ENCODE measurements at places on chromosomes 1 and 21. TPM values are rescaled to one million over a fixed set of nuclear protein-coding genes. Genes with fewer than 3 reads are reported as not detected.

SELENBP1 gene
- 20.5 TPM for total RNA-seq

- H3K4me1 ChIP-seq, result no peaks in the 10 kb centered on the region
- no peaks in the 10 kb centered on the region for H3K27me3 ChIP-seq
- H3K4me3 ChIP-seq, result no peak overlapping the region
Observed at GRCh38 chr1:168031627-168032026, 94.8 kb upstream of the MPC2 start.

GRCh38 chr1:243792891-243793290 lies 57.2 kb downstream of the AKT3 start:
- DNase-seq, result no peak
- H3K27me3 ChIP-seq, result no peaks in the 10 kb centered on the region

LCE1B gene
- total RNA-seq, result not detected

GRCh38 chr1:165844114-165844798 lies 16.8 kb downstream of the UCK2 start:
- no peak overlapping the region for H3K27ac ChIP-seq
- H3K27me3 ChIP-seq, result no peaks in the 10 kb centered on the region
- DNase-seq, result no peak
- H3K36me3 ChIP-seq, result peaks cover 8% of the 10 kb centered on the region

DNA sequence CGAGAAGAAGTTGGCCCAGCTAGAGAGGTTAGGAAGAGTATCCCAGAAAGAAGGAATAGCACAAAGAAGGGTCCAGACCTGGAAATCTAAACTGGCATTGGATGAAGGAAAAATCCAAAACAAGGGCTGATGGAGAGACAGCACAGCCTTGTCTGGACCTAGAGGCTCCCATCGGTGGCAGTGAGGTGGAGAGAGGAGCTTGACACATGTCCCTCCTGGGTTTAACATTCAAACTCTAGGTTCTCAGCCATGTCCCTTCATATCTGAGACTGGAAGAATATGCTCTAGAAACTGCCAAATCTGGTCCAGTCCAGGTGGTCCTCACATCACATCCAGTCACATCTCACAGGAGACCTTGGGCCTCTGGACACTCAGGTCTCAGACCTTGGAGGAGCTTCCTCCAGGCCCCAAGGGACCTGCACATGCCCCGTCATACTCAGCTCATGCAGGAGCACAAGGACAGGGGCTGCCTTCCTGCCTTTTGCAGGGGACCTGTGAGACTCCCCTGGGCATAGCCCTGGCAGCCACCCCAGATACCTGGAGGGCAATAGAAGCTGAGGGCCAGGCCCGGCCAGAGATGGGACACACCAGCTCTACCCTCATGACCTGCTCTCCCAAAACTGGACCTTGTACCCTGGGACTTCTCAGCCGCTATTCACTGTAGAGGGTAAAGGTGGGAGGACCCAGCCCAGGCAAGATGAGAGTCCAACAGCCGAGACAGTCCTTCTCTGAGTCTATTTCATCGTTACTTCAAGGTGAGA lies 7.5 kb downstream of the TMEM125 start:
- H3K27me3 ChIP-seq, result no peaks in the 10 kb centered on the region
- H3K27ac ChIP-seq, result peak overlapping the region; percentile 11
- no peak overlapping the region for H3K4me3 ChIP-seq
- H3K36me3 ChIP-seq, result no peaks in the 10 kb centered on the region
- DNase-seq, result no peak

TUT4 gene
- total RNA-seq, result 69.4 TPM

CXADR gene
- 52.1 TPM for total RNA-seq

DNA sequence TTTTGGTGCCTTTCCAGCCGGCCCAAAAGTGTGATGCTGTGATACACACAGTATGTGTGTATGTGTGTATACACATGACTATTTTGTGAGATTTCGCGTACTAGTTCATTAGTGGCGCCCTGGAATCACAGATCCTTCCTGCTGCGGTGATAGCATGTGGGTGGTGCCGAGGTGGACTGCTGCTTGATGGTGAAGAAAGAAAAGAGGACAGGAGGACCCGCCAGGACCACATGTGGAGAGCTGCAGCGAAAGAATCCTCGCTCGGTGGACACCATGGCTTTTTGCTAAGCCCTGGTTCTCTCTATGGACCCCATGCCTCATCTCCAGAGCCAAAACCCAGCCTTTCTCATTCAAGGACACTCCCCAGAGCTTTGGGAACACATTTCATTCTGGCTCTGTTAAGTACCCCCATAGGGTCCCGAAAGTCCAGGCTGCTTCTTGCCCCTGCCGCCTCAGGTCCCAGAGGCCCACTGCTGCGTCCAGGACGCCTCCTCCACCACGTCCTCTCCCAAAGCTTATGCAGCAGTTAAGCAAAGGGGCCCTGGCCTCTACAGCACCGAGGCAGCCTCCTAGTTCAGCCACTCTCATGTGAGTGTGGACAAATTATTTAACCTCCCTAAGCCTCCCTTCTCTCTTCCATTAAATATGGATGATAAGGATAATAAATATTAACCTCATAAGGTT lies 32.8 kb upstream of the COX20 start:
- no peaks in the 10 kb centered on the region for H3K36me3 ChIP-seq
- no peak overlapping the region for H3K4me3 ChIP-seq
- no peak overlapping the region for H3K27ac ChIP-seq

DNA sequence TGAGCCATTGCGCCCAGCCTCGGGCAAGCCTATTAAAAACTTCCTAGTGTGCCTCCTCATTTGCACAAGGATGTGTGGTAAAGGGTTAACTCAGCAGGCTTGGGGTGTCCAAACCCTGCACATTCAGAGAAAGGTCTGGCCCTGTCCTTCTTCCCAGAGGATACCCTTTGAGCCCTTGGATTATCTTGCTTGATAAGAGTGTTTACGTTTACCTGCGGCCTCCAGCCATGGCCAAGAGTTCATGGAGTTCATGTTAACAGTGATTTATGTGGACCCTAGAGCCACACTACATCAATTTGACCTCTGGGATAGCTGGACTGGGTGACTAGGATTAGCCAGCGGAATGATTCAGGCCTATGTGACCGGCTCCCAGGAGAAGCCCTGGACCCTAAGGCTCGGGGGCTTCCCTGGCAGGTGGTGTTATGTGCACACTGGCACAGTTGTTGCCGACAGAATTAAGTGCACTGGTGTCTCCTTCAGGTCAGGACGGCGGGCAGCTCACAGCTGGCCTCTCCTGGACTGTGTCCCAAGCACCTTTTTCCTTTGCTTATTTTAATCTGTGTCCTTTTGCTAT lies 7.7 kb upstream of the TCP10L start:
- peaks cover 7% of the 10 kb centered on the region for H3K4me1 ChIP-seq
- DNase-seq, result no peak

DSCAM gene
- total RNA-seq, result 1.9 TPM

- no peak for DNase-seq
- no peak overlapping the region for H3K27ac ChIP-seq
- H3K4me1 ChIP-seq, result peaks cover 31% of the 10 kb centered on the region
- H3K4me3 ChIP-seq, result no peak overlapping the region
- no peaks in the 10 kb centered on the region for H3K27me3 ChIP-seq
Observed at GRCh38 chr1:91527781-91528180, 27.1 kb downstream of the CDC7 start.

GRCh38 chr1:173295995-173296394 lies 88.9 kb upstream of the TNFSF4 start:
- no peak for DNase-seq
- no peaks in the 10 kb centered on the region for H3K4me1 ChIP-seq
- no peak overlapping the region for H3K4me3 ChIP-seq

- H3K4me1 ChIP-seq, result no peaks in the 10 kb centered on the region
- H3K4me3 ChIP-seq, result no peak overlapping the region
- H3K27ac ChIP-seq, result no peak overlapping the region
- H3K27me3 ChIP-seq, result no peaks in the 10 kb centered on the region
- H3K36me3 ChIP-seq, result no peaks in the 10 kb centered on the region
Observed at GRCh38 chr1:92194511-92194910, 23.2 kb upstream of the C1orf146 start.

SNX7 gene
- total RNA-seq, result 15.3 TPM

RPTN gene
- total RNA-seq, result 0.34 TPM

- no peak overlapping the region for H3K4me3 ChIP-seq
- H3K36me3 ChIP-seq, result no peaks in the 10 kb centered on the region
- H3K27ac ChIP-seq, result no peak overlapping the region
- no peak for DNase-seq
- no peaks in the 10 kb centered on the region for H3K27me3 ChIP-seq
Observed at GRCh38 chr1:174995916-174996315, 3.8 kb upstream of the CACYBP start.

DNA sequence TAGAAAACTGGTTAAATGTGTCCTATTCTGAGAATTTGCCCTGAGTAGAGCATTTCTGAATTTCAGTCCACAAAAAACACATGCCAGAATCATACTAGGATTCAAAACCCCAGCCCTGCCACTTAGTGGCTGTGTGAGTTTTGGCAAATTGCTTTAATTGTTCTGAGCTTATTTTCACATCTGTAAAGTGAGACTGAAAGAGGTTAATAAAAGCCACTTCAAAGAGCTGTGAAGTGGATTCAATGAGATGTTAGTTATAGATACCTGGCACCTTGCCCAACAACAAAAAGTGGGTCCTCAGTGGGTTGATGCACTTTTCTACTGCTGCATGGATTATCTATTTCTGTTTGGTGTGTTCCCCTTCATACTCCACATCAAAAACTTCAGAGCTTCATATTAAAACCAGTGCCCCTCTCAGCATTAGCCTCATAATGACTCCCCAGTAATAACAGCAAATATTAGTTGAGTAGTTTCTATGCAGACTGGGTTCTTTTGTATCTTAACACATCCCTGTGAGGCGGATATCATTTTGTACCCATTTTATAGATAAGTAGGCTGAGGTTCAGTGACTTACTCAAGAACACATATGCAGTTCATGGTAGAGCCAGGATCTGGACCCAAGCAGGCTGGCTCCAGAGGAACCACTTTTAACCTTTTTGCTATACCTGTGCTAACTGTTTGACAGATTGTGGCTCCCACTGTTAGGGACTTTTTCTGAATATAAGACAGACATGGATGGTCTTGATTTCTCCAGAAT lies 14.2 kb upstream of the ADORA3 start:
- H3K27me3 ChIP-seq, result no peaks in the 10 kb centered on the region
- no peaks in the 10 kb centered on the region for H3K4me1 ChIP-seq
- no peak overlapping the region for H3K4me3 ChIP-seq
- DNase-seq, result no peak

GRCh38 chr1:109864047-109864822 lies 46.4 kb upstream of the CSF1 start:
- no peak overlapping the region for H3K4me3 ChIP-seq
- H3K27me3 ChIP-seq, result peaks cover 5% of the 10 kb centered on the region
- H3K27ac ChIP-seq, result no peak overlapping the region
- DNase-seq, result peak; percentile 43
- H3K36me3 ChIP-seq, result no peaks in the 10 kb centered on the region
